NCI-H1092 treated with DMSO at 0.1 percent for 48 hours (cell line): ENCODE measurements at places on chromosomes 6 and 20.

- DNase-seq: peak; percentile 25
Measured at GRCh38 chr6:135675862-135676261, 175.6 kb upstream of the PDE7B start.

DNA sequence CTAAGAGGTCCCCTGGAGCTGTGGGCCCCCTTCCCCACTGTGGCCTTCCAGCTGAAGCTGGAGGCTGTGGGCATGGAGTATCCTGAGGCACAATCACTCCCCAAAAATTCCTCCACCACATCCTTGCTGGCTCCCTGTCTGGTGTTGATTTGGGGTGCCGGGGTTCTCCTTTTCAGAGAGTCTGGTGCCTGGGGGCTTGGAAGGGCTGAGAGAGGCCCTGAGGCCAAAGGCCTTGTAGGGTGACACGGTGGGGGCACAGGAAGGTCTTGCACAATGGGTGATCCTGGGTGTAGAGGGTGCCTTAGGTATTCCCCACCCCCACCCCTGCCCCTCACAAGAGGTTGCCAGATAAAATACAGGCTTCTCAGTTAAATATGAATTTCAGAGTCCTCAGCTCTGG is 33.2 kb upstream of the VEGFA start:
- no peak for DNase-seq

GRCh38 chr20:50903353-50904051 is 27.7 kb downstream of the ADNP start:
- DNase-seq: no peak

GRCh38 chr6:3987053-3987452 is 91.9 kb downstream of the FAM217A start:
- no peak for DNase-seq

DNA sequence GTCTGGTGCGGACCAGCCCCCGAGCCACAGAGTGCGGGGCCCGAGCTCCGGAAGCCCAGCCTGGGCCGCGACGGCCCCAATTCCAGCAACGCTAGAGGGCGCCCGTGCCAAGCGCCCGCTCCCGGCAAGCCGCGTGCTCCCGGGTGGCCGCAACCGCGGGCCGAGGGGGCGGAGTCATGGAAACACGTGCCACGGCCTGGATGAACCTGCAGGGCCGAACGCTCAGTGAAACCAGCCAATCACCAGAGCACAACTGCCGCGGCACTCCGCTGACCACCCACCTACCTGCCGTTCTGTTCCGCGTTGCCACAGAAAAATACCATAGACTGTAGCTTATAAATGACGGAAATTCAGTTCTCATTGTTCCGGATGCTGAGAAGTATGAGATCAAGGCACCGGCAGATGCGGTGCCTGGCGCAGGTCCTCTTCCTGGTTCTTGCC is 85.7 kb upstream of the FOXC1 start:
- DNase-seq: no peak

- no peak for DNase-seq
Measured at GRCh38 chr6:41049521-41049920, 3.5 kb upstream of the APOBEC2 start.
